Activated naive CD8-positive, alpha-beta T cell treated with anti-CD3 and anti-CD28 coated beads, Interleukin-2, amount 50 U/mL, for 24 hours (primary cell): ENCODE measurements at places on chromosomes 13 and 19.

DNA sequence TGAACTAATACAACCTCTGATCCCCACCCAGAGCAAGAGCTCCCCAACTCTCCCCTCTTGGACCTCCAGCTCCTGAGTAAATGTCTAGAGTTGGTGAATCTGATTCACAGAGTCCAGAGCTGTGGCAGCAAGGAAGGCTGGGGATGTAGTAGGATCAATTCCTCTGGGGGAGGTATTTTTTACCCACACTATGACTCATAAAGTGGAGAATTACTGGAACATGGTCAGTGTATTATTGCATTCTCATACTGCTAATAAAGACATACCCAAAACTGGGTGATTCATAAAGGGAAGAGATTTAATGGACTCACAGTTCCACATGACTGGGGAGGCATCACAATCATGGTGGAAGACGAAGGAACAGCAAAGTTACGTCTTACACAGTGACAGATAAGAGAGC lies 496.7 kb downstream of the EFNB2 start:
- DNase-seq: no peak
- H3K4me3 ChIP-seq: no peak overlapping the region
- no peak overlapping the region for H3K27ac ChIP-seq
- H3K27me3 ChIP-seq: no peaks in the 10 kb centered on the region

- peaks cover 26% of the 10 kb centered on the region for H3K27me3 ChIP-seq
- no peak overlapping the region for H3K4me3 ChIP-seq
- DNase-seq: no peak
- no peaks in the 10 kb centered on the region for H3K36me3 ChIP-seq
Observed at GRCh38 chr19:39631178-39631577, 24.5 kb upstream of the LGALS16 start.

- H3K4me1 ChIP-seq: no peaks in the 10 kb centered on the region
- H3K27ac ChIP-seq: no peak overlapping the region
Observed at GRCh38 chr19:7845390-7846154, 15.6 kb downstream of the EVI5L start.

DNA sequence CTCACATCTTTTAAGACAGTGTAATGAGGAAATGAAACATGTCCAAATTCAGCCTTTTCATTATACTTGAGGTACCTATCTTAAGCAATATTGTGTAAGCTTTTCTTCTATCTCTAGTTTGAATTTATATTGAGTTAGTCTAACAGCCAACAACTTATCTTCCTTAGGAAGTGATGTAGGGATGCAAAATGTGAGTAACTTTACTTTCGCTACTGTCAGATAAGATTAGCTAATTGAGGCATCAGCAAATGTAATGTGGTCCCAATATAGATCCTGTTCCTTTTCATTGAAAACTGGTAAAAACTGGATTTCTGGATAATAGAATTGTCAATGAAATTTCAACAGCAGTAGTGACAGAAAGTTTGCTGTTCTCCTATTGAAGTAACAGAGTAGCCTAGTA lies 902.2 kb downstream of the GPC5 start:
- no peak overlapping the region for H3K27ac ChIP-seq
- no peak overlapping the region for H3K4me3 ChIP-seq
- H3K4me1 ChIP-seq: no peaks in the 10 kb centered on the region
- H3K36me3 ChIP-seq: no peaks in the 10 kb centered on the region
- H3K27me3 ChIP-seq: no peaks in the 10 kb centered on the region
- DNase-seq: no peak

DNA sequence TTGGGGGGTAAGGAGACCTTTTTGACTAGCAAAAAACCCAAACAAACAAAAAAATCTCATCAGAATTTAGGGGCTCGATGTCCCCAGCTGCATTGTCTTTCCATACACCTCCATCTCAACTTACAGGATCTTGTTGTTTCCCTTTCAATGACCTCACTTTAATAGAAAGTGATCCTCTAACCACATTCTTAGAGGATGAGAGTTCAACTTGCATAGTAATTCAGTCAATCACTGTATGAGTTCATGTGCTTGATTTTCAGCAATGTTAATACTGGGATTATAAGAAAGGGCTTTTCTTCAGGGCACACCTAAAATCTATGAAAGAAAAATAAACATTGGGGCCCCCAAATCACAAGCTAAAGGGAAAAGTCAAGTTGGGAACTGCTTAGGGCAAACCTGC lies 1512.0 kb downstream of the SLITRK1 start:
- H3K4me3 ChIP-seq: no peak overlapping the region
- DNase-seq: no peak
- H3K27me3 ChIP-seq: no peaks in the 10 kb centered on the region
- H3K4me1 ChIP-seq: no peaks in the 10 kb centered on the region

- DNase-seq: no peak
- H3K4me3 ChIP-seq: no peak overlapping the region
- H3K27me3 ChIP-seq: peaks cover 6% of the 10 kb centered on the region
Observed at GRCh38 chr13:109246001-109246400, 540.4 kb downstream of the IRS2 start.

- H3K27me3 ChIP-seq: peaks cover 39% of the 10 kb centered on the region
- peaks cover 7% of the 10 kb centered on the region for H3K4me1 ChIP-seq
- peak overlapping the region; percentile 11 for H3K4me3 ChIP-seq
- DNase-seq: no peak
- H3K27ac ChIP-seq: no peak overlapping the region
Observed at GRCh38 chr13:27006519-27007161, 165.0 kb downstream of the USP12 start.

GRCh38 chr19:45879971-45880370 lies 6.0 kb downstream of the IRF2BP1 start:
- peaks cover 41% of the 10 kb centered on the region for H3K4me1 ChIP-seq
- no peak for DNase-seq
- no peak overlapping the region for H3K4me3 ChIP-seq
- H3K27me3 ChIP-seq: peaks cover 20% of the 10 kb centered on the region
- no peak overlapping the region for H3K27ac ChIP-seq
